ENCODE measurements at places on chromosomes 7 and 10.

- no peak for DNase-seq
Observed at GRCh38 chr7:33145156-33145555, 15.8 kb downstream of the BBS9 start.

DNA sequence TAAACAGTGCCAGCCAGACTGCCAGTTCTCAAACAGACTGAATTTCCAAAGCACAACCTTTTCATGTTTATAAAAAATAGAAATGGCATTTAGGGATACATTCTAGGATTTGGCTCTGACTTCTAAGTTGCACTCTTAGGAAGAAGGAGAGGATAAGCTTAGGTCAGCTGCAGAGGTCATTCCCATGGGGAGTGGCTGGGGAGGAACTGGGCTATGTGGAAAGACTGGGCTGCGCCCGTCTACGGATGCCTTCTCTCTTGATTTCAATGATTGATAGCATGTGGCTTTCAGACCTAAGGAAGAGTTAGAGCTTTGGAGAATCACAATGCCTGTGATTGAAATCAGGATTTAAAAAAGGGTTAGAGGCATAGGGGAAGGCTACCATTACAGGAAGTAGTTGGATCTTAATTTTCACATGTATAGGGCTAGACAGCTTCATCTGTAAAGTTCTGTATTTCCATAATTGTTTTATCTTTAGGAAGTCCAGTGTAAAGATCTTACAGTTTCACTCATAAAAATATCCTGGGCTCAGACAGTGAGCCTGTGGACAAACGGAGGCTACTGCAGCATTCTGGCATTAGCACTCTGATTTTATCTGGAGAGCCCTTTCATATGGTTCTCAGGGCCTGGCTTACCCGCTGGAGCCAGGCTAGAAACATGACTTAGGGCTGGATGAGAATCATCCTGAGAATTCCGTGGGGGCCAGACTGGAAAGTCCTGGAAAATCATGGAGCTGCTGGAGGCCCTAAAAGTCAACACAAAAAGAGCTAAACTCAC is 29.5 kb downstream of the NUDT5 start:
- no peak for DNase-seq

DNA sequence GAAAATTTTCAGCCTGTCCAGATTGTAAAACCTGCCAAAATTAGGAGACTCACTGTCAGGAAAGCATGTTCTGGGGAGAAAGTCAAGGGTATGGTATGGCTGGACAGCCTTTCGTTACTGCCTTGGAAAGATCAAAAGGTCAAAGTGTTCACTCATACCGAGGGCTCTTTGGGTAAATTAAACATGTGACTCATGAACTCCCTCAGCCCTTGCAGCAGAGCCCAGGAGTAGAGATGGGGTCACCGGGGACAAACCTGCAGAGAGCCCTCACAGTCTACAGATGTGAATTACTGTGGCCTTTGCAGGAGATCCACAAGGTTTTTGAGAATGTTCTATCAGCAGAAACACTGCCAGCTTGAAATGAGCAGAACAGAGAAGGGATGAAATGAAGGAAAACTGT is 275.7 kb downstream of the KLF6 start:
- no peak for DNase-seq

GRCh38 chr7:151837285-151838042 is 39.5 kb downstream of the PRKAG2 start:
- DNase-seq = no peak

DNA sequence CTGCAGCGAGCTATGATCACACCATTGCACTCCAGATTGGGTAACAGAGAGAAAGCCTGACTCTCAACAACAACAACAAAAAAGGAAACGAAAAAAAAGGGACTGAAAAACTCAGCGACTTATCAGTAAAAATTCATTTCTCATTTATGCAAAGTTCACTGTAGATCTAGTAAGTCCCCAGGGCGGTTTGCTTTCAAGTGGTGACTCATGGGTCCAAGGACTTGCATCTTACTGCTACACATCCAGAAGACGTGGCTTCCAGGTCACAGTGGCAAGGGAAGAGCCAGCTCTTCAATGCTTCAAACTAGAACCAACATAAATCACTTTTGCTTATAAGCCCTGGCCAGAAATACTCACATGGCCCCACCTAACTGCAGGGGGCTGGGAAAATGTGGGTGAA is 178.3 kb upstream of the AUTS2 start:
- no peak for DNase-seq

DNA sequence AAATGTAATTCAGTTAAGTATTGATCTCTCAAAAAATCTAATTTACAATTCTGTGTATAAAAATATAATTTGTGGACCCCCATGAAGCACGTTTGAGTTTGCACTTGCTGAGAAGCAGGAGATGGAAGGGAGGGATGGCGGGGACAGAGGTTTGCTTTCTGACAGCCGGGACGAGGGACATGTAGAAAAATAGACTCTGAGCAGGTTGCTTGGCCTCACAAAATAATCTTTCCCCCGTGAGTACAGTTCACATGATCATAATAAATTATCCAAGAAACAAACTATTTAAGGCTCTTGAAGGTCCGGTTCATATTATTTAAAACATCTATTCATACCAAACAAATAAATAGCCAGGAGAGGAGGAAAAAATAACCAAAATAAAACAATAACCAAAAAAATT is 10.0 kb downstream of the SHH start:
- DNase-seq = no peak

DNA sequence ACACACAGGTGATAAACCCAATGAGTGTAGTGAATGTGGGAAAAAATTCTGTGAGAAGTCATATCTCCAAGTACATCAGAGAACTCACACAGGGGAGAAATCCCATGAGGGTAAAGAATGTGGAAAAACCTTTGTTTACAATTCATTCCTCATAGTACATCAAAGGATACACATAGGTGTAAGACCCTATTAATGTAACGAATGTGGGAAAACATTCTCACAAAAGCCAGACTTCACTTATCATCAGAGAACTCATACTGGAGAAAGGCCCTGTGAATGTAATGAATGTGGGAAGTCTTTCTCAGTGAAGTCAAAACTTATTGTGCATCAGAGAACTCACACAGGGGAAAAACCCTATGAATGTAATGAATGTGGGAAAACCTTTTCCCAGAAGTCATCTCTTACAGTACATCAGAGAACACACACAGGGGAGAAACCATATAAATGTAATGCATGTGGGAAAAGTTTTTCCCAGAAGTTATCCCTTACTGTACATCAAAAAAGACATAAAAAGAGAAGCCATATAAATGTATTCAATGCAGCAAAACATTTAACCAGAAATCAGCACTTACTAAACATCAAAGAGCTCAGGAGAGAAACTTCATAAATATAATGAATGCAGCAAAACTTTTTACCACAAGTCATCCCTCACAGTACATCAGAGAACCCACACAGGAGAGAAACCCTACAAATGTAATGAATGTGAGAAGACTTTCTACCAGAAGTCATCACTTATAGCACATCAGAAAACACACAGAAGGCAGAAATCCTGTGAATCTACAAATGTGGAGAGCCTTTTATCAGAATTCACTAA is 49.8 kb downstream of the ZNF239 start:
- no peak for DNase-seq

All from stimulated activated CD4-positive, alpha-beta T cell treated with anti-CD3 and anti-CD28 coated beads, Interleukin-12 subunit alpha, Interleukin-12 subunit beta, amount 100 ng/mL, for 48 hours (primary cell).